ENCODE measurements at places on chromosomes 6 and 20.

GRCh38 chr6:53476964-53477363 lies 67.9 kb downstream of the GCLC start:
- DNase-seq, result peak; percentile 34

- DNase-seq, result no peak
Observed at GRCh38 chr6:112781241-112781640, 434.1 kb downstream of the RFPL4B start.

- no peak for DNase-seq
Observed at GRCh38 chr6:31354158-31354863, 2.7 kb downstream of the HLA-B start.

DNA sequence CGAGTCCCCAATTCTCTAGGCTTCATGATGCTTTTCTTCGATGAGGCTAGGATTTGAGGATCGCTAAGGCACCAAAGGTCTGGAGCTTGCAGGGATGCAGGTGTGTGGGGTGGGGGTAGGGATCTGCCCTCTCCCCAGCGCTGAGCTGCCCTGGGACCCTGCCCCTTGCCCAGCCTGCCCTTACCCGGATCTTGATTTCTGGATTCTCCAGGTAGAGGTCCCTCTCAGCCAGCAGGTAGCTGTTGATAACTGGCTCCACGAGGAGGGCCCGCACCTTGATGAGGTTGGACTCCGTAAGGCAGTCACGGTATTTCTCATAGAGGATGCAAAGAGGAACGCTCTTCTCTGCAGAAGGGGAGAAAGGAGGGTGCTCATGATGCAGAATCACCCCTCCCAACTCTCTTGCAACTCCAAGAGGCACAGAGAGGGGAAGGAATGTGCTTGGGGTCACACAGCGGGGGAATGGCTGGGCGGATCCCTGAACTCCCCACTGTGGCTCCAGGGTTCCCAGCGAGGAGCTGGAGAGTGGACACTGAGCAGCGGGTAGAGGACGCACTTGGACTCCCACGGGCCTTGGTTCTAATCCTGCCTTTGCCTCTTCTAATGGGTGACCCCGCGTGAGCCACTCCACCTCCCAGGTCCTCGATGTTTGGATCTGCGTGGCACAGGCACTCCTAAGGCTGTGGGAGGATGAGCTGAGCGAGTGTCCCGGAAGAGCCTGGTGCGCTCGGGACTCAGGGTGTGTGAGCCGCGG lies 32.7 kb downstream of the TGM2 start:
- no peak for DNase-seq

GRCh38 chr6:13851330-13851729 lies 37.0 kb upstream of the MCUR1 start:
- no peak for DNase-seq

GRCh38 chr6:28914941-28915340 lies 8.8 kb downstream of the TRIM27 start:
- DNase-seq, result no peak

GRCh38 chr6:118724211-118724610 lies 72.8 kb upstream of the CEP85L start:
- DNase-seq, result no peak

DNA sequence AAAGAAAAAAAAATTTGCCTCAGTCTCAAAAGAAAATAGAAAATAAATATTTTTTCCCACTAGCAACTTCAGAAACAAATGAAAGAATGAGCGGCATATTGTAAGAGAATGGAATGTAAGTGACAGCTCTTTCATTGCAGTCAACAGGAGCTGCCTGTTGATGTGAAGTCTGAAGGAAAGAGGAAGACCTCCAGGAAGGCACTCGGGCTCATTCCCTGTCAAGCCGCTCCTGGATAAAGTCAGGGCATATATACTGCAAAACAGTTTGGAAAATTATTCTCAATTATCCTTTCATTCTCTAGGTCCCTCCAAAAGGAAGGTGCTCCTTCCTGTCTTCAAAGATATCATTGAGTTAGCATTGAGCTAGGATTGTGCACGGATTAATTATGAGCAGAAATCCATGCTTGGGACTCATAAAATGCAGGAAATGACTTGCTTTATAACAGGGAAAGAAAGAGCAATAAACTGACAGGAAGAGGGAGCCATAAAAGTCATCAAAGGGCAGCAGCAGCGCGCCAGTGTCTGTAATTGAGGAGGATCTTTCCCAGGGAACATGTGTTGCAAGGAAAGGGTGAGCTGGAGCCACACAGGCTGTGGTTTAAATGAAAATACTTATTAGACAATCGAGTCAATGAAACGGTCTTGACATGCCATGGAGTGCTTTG lies 218.2 kb downstream of the C6orf118 start:
- DNase-seq, result peak; percentile 70

DNA sequence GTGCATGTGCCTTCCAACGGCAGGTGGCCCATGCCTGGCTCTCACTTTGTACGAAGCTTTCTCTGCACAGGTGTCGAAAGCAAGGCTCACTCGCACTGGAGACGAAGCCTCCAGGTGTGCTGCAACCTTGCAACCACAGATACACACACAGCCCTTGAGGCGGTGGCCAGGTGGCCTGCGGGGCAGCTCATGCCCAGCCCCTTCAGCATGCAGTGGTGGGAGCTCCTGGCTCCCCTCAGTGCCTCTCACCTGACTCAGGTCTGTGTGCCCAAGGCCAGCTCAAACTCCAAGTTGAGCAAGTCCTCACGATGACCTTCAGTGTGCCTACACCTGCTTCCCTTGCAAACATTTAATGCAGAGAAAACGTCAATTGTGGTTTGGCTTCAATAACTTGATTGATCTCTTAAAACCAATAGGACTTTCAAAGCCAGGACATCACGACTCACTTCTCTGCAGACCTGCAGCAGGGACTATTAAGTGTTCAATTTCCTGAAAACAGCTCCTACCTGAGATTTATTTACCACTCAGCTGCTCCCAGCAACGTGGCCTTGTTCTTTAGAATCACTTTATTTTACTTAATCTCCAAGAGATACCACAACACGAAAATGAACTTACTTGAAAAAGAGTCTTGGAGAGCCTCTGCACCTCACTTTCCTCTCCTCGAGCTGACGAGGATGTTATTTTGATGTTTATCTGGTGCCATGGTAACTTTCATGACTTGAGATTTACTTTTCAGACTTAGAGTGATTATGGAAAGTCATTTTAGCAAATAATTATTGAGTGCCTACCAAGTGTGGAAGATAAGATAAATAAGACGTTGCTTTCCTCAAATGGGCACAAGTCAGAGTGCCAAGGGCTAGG lies 86.3 kb downstream of the SLC22A23 start:
- no peak for DNase-seq

GRCh38 chr20:34715384-34715783 lies 11.2 kb downstream of the TP53INP2 start:
- no peak for DNase-seq

DNA sequence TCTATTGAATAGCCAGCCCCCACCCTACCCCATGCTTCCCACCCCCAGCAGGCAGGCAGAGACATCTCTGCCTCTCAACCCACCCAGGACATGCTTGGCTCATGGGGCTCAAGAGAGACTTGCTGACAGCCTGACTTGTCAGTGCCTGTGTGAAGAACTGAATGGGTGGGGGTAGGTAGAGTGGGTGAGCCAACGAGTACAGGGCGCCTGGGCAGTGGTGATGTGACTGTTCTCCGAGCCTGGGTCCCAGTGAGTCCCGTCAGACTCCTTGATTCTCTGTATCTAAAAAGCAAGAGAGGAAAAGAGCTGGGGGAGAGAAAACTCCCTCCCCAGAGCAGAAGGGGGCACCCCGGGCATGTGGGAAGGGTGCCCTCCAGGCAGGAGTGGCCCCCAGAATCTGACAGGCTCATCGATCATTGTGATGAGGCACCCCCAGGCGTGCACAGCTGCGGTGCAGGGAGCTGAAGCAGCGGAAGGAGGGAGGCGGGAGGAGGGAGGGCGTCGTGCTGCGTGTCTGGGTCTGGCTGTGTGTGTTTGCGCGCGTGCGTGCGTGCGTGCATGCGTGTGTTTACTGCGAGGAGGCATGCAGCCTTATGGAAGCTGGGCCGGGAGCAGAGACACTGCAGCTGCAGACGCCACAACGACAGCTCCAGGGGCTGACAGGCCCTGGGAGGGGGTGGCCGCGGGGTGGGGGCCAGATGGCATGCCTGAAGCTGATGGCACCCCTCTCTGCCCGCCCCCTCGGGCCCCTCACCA lies 40.2 kb downstream of the FOXP4 start:
- no peak for DNase-seq

DNA sequence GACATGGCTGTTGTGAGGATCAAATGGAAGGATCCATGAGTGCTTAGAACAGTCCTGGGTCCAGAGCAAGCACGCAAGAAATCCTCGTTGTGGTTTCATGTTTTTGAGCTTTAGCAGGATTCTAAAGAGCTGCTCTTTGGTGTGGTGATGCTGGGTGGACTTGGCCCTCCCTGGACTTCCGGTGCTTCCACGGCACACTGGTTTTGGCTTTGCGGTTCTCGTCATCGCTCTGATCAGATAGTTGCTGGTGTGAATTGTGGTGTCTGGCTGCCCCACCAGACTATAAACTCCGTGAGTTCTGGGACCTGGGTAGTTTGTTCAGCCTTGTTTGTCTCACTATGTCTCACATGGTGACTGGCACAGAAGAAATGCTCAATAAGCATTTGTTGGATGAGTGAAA lies 3.3 kb downstream of the HNF4A start:
- no peak for DNase-seq

DNA sequence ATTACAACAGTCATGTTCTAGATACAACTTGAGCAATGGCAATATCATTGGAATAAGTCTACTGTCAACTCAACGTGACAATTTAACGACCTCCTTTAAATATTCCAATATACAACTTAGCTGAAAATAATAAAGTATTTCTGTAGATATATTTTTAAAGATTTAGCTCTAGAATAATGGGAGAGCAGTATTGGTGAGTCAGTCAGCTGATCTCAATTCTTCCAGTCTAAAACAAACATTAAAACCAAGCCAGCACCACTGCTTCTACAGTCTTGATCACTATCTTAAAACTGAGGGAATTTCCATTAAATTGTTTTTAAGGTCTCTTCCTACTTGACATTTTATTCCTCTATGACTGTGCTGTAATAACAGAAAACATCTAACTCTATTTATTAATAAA lies 38.2 kb downstream of the NOL7 start:
- DNase-seq, result no peak

DNA sequence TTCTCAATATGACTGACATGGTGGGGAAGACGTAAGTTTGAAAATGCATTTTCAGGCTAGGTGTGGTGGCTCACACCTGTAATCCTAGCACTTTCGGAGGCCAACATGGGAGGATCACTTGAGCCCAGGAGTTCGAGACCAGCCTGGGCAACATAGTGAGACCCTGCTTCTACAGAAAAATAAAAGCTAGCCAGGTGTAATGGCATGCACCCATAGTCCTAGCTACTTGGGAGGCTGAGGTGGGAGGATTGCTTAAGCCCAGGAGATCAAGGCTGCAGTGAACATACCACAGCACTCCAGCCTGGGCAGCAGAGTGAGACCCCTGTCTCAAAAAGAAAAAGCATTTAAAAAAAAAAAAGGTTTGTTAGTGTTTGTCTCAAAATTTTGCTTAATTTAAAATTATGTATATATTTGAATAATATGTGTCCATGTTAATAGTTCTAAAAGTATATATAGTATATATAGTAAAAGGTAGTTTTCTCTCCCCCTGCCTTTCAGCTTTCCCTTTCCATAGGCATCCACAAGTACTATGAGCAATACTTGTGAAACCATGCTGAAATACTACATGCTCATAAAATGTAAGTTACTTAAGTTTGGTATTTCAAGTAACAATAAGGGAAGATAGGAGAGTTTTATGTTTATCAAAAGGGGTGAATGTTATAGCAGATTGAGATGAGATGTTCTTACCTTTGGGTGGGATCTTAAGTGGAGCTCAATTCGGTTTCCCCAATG lies 15.1 kb downstream of the PTPRA start:
- no peak for DNase-seq

GRCh38 chr6:129183681-129184301 lies 300.9 kb downstream of the LAMA2 start:
- no peak for DNase-seq

GRCh38 chr6:52423448-52423847 lies 3.3 kb downstream of the EFHC1 start:
- no peak for DNase-seq

DNA sequence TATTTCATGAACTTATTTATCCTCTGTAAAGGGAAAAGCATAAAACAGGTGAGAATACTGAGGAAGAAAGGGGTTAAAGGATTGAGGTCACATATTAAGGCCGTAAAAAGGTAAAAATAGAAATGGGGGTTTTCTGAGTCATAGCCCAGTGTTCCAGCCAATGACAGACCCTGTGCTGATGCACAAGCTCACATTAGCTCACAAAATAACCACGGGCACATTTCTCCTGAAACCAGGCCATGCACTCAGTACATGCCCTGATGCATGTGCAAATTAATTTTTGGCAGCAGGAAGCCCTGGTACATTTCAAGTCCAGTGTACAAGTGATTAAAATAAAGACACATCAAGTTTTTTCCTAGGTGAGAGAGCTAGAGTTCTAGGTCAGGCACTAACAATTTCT lies 194.4 kb downstream of the TMEM200A start:
- DNase-seq, result no peak

DNA sequence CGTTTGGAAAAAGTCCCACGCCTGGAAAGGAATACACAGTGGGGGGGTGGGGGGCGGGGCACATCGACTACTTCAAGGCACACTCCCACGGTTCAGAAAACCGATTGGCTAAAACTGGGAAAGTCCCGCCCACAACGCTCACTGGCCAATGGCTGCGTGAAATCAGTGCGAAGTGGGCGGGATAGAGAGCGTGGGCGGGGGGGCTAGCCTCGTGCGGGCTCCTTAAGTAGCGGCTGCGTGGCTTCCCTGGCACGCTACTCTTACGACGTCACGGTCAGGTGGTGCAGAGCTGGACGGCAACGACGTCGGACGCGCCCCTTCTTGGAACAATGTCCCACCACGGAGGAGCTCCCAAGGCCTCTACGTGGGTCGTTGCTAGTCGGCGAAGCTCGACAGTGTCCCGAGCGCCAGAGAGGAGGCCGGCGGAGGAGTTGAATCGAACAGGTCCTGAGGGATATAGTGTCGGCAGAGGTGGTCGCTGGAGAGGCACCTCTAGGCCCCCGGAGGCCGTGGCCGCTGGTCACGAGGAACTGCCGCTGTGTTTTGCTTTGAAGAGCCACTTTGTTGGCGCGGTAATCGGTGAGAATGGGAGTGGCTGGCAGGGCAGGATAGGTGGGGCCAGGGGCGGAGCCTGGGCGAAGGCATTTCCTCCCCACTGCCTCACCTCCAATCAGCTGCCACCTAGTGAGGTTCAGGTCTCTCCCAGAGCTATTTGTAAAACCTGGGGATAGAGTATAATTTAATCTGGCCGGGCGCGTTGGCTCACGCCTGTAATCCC lies at the start of gene DDX43:
Gene DDX43, plus strand, starts transcription at position 252 of the 778 bp plus-strand sequence. Its CDS starts 78 bp downstream, at position 330.
- no peak for DNase-seq

- DNase-seq, result no peak
Observed at GRCh38 chr6:71886184-71887005, at the start of gene RIMS1. RIMS1 (plus strand) TSS chr6:71886550; CDS start chr6:71887024, 474 bp downstream.

DNA sequence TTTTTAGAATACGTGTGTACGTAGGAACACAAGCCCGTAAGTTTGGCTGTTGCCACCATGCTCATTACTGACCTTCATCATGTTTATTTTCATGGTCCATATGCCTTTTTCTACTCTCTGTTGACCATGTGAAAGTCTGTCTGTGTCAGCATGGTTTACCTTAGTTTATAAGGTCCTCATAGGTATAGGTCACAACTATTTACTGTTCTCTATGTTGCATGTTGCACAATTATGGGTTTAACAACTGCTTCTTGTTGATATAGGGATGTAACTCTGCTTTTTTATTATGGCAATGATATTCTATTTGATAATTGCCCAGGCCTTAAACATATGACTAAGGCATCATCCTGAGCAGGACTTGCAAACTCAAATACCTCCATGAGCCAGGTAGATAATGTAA lies 13.4 kb upstream of the RANBP9 start:
- DNase-seq, result no peak

- DNase-seq, result no peak
Observed at GRCh38 chr6:3386374-3386857, 70.4 kb downstream of the SLC22A23 start.

Data from GM04503 (cell line).